ENCODE measurements at places on chromosomes 13 and 19. TPM values are rescaled to one million over a fixed set of nuclear protein-coding genes. Genes with fewer than 3 reads are reported as not detected.

VSTM2B gene
- not detected for total RNA-seq

CERS1 gene
- total RNA-seq: 0.29 TPM

SHC2 gene
- total RNA-seq: 1.0 TPM

KLK15 gene
- total RNA-seq: not detected

ADGRE2 gene
- total RNA-seq: not detected

RDH8 gene
- total RNA-seq: not detected

UBL5 gene
- 308 TPM for total RNA-seq

DIRAS1 gene
- 12.4 TPM for total RNA-seq

EFNA2 gene
- total RNA-seq: not detected

IRGQ gene
- total RNA-seq: 11.8 TPM

KANK3 gene
- 0.15 TPM for total RNA-seq

CEACAM5 gene
- not detected for total RNA-seq

KIR2DL3 gene
- not detected for total RNA-seq

ACP7 gene
- total RNA-seq: under 0.01 TPM

RASA3 gene
- total RNA-seq: 33.2 TPM

IGFL2 gene
- not detected for total RNA-seq

C19orf25 gene
- 41.5 TPM for total RNA-seq

MTUS2 gene
- not detected for total RNA-seq

PLPPR2 gene
- total RNA-seq: 12.4 TPM

PGLYRP1 gene
- total RNA-seq: not detected

CYP2A6 gene
- not detected for total RNA-seq

OR10H4 gene
- not detected for total RNA-seq

ADAMTSL5 gene
- 11.7 TPM for total RNA-seq

FOXA3 gene
- not detected for total RNA-seq

RNF113B gene
- total RNA-seq: not detected

IGSF23 gene
- 0.17 TPM for total RNA-seq

ZNF568 gene
- 23.3 TPM for total RNA-seq

GAPDHS gene
- total RNA-seq: 0.17 TPM

PDE4C gene
- 0.87 TPM for total RNA-seq

GNG7 gene
- 0.15 TPM for total RNA-seq
